ENCODE measurements at places on chromosomes 5 and 9. TPM values are rescaled to one million over a fixed set of nuclear protein-coding genes. Genes with fewer than 3 reads are reported as not detected.

DNA sequence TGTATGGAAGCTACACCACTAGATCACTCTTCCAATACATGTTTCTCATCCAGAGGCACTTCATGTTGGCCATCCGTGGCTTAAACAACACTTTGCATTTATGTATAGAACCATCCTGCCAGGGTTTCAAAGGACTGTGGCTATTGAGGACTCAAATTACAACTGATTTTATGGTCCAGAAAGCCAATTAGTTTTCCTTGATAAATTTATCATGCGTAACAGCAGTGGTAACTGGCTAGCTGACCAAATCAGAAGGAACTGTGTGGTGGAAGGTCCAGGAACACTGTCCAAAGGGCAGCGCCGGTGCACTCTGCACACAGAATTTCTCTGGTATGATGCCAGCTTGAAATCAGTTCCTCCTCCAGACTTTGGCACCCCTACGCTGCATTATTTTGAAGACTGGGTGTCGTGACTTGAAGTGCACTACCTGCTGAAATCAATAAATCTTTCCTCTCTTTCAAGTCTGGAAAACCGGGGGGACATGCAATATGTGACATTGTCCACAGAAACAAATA lies 69.3 kb upstream of the TMEM252 start:
- DNase-seq = no peak

GRCh38 chr5:44389823-44390143 lies 563 bp upstream of the FGF10 start:
- no peak for DNase-seq

The IGFBPL1 gene
- polyA plus RNA-seq = not detected

The NXNL2 gene
- not detected for polyA plus RNA-seq

The NIPBL gene
- 24.3 TPM for polyA plus RNA-seq

The TGFBR1 gene
- polyA plus RNA-seq = 22.3 TPM

The PCDHA3 gene
- polyA plus RNA-seq = not detected

The PCDHA9 gene
- not detected for polyA plus RNA-seq

The SPINK4 gene
- not detected for polyA plus RNA-seq
